ENCODE measurements at places on chromosomes 7 and 10.

- DNase-seq, result no peak
Observed at GRCh38 chr7:98758157-98758556, 111.7 kb downstream of the TMEM130 start.

DNA sequence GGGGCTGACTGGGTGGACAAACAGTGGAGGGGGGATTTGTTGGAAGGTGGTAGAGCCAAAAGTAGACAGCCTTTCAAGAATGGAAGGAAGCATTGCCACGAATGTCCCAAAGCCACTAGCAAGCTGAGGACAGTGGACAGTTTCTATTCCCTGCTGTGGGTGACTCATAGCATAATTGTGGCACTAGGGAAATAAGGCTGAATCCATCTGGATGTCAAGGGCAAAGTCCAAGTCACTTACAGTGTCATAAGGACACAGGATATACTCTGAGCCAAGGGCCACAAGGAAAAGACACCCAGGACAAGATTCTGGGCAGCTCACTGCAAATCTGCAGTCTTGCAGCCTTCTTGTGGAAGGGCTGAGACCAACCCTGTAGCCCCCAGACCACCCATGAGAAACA, 79.7 kb downstream of the FRMPD2 start:
- no peak for DNase-seq

- no peak for DNase-seq
Observed at GRCh38 chr10:130550952-130551674, 414.9 kb downstream of the GLRX3 start.

- no peak for DNase-seq
Observed at GRCh38 chr7:145474009-145474686, 638.3 kb upstream of the TPK1 start.

DNA sequence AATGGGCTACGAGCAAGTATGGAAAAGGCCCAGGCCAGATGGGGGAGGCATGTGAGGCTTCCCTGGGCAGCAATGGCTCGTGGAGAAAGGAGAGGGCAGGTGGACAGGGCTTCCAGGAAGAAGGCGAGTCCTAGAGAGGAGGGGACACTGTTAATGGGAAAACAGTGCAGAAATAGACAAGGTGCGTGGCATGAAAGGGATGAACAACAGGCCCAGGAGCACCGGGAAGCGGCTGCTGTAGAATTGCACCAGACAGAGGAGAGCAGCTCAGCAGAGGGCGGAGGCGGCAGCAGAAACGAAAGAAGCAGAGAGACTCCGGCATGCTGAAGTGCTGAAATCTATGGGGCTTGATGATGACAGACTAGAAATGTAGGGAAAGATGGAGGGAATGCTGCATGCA, 102.1 kb downstream of the PIP4K2A start:
- no peak for DNase-seq

Measured in stimulated activated CD4-positive, alpha-beta T cell treated with anti-CD3 and anti-CD28 coated beads, Interleukin-12 subunit alpha, Interleukin-12 subunit beta, amount 100 ng/mL, for 48 hours (primary cell).